NCI-H1436 treated with DMSO at 0.1 percent for 48 hours (cell line): ENCODE measurements at places on chromosomes 1 and 21.

- DNase-seq: no peak
Observed at GRCh38 chr1:27726173-27727044, 648 bp downstream of the FAM76A start.

GRCh38 chr21:14403681-14404318 is 20.9 kb upstream of the HSPA13 start:
- no peak for DNase-seq

- DNase-seq: no peak
Observed at GRCh38 chr1:58443986-58444868, 102.3 kb downstream of the OMA1 start.

DNA sequence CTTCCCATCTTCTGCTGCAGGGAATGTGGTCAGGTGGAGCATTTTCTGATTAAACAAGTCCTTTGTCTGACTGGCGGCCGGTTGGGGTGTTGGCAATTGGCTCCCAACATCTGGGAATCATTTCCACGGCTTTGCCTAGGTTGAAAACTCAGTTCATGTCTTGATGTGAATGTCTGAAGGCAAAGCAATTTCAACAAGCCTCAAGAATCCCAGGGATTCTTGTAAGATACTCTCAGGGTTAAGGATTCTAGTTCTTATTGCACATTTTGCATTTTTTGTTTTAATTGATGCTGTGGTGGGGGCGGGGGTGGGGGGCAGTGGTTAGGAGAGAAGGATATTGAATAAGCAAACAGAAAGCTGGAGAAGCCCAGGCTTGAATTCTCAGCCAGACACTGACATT is 273.9 kb downstream of the KIF26B start:
- no peak for DNase-seq
